Cardiac fibroblast (primary cell): ENCODE measurements at places on chromosomes 4 and X.

- DNase-seq: peak; percentile 20
Observed at GRCh38 chr4:182645511-182645910, 271.7 kb downstream of the DCTD start.

DNA sequence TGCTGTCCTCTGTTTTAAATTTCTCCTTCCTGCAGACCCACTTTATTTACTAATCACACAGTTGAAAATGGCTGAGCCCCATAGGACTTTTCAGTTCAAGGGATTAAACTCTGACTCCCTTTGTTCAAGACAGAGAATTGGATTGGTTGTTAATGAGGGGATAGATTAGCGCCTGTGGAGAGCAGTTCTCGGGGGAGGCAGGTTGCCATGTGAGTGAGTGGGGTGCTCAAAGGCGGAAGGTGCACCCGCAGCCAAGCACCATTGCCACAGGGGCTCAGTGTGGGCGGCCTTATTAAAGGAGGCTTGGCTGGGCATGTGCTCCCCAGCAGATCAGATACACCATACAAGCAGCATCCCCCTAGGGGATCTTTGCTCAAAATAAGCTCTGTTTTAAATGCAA lies 7.9 kb upstream of the CBR4 start:
- no peak for DNase-seq

- no peak for DNase-seq
Observed at GRCh38 chr4:165780735-165781134, 92.3 kb upstream of the TLL1 start.

GRCh38 chrX:40205471-40205870 lies 107.7 kb upstream of the BCOR start:
- DNase-seq: no peak

- no peak for DNase-seq
Observed at GRCh38 chrX:8390771-8391170, 73.9 kb upstream of the VCX3B start.

DNA sequence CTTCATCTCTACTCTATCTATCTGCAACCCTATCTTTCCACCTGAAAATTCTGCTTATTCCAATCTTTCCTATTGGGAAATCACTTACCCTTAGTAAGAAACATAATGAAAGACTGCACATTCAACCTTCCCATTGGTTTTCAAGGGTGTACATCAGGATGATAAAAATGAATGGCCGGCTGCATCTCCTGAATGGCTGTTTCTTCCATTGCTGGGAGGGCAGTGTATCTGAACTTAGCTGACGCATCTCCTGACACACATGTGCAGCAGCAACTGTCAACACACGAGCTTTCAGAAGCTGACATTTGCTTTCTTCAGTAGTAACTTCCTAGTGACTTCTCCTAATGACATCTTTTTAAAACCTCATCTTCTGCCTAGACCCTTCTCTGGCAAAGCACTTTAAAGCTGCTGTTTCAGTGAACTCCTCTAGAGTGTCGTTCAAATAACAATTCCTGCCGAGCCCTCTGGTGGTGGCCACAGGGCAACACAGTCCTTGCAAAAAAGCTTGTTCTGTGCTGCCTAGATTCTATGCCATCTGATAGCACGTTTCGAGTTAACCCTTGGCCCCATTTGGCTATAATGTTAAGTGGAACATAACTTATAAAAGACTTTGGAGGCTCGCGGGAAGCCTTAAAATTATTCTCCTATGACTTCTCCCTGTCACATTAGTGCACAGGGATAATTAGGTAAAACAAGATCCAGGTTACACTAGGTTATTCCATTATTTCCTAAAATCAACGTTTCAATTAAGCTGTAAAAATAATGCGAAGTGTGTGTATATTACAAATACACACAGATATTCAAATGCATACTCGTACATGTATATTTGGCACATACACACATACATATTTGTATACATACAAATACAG lies 2340.7 kb downstream of the PCDH7 start:
- DNase-seq: peak; percentile 60
